ENCODE measurements at places on chromosomes 7 and 10.

DNA sequence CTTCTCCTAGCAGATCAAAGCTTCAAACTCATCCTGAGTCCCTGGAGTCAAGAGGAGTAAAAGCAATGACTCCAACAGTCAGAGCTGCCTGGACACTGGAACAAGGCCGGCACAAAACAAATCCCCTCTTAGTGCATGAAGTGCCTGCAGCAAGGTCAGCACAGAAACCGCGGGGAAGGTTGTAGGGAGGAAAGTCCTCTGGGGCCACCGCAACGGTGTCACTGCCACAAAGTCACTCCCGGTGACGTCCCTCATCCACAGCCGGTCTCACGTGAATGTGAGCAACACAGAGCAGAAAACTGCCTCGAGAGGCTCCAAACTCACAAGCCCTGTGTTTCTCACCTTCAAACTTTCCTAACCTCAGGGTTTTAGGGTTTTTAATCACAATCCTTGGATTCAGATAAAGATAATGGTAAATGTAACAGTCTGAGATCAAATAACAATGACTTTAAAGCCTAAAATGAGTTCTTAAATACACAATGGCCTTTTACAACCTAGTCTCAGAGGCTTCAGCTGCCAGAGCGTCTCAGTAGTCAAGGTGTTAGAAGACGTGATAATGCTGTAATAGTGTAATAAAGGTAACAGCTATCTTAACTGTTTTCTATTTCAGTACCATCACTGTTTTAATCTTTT lies 274.3 kb downstream of the ZMYND11 start:
- DNase-seq = no peak

- no peak for DNase-seq
Measured at GRCh38 chr7:73519867-73520672, 2.0 kb downstream of the BAZ1B start.

DNA sequence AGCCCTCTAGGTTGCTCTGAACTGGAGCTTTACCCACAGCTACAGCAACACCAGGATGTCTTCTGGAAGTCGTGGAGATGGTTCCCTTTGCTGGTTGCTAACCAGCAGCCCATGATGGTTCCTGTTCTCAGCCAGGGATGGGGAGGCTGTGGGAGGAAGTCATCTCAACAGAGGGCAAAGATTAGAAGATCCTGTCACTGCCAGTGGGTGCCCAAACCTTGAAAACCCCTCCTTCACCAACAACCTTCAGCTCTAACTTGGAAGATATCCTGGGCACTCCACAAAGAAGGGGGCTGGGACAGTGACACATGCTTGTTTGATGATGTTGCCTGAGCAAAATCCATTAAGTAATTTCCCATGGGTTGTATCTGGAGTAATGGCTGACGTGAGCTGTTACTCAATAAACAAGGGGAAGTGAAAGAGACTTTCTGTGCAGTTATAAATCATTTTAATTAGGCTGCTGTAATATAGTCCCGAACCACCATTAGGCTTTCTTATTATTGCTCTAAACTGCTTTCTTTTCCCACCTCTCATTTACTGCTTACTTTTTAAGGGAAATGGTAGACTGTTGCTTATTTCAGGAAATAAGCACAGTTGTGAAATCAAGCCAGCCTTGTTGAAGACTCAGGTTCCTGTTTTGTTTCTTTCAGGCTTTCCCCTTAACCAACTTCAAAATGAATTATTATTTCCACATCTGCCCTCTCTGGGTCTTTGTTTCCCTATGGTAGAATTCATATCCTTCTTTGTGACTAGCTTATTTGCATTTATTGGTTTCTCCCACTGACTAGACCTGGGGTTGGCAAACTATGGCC lies 124.8 kb downstream of the PPP1R17 start:
- no peak for DNase-seq

DNA sequence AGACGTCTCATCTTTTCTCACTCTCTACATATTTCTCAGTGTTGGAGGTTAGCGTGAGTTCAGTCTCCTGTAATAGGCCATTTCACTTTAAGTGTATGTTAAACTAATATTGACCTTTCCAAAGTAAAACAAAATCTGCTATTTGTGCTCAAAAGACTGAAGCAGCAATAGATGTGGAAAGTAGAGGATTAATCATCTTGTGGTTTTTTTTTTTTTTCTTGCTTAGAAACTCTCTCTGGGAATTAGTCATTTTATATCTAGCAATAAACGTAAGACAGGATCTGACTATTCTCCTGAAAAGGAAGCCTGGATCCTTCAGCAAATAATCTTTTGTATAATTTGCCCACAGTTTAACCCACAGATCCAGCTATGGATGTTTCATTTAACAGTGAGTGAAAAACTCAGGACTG lies 81.7 kb downstream of the NRP1 start:
- DNase-seq = no peak

GRCh38 chr10:100209303-100209702 lies 20.1 kb downstream of the CHUK start:
- no peak for DNase-seq

Data from activated T-helper 1 cell treated with anti-CD3 and anti-CD28 coated beads, Interleukin-2, amount 50 U/mL, for 16 hours (primary cell).